ENCODE measurements at places on chromosomes 2 and 18.

- DNase-seq, result no peak
These were observed 15.1 kb downstream of the MYCN start for GRCh38 chr2:15955232-15955988.

DNA sequence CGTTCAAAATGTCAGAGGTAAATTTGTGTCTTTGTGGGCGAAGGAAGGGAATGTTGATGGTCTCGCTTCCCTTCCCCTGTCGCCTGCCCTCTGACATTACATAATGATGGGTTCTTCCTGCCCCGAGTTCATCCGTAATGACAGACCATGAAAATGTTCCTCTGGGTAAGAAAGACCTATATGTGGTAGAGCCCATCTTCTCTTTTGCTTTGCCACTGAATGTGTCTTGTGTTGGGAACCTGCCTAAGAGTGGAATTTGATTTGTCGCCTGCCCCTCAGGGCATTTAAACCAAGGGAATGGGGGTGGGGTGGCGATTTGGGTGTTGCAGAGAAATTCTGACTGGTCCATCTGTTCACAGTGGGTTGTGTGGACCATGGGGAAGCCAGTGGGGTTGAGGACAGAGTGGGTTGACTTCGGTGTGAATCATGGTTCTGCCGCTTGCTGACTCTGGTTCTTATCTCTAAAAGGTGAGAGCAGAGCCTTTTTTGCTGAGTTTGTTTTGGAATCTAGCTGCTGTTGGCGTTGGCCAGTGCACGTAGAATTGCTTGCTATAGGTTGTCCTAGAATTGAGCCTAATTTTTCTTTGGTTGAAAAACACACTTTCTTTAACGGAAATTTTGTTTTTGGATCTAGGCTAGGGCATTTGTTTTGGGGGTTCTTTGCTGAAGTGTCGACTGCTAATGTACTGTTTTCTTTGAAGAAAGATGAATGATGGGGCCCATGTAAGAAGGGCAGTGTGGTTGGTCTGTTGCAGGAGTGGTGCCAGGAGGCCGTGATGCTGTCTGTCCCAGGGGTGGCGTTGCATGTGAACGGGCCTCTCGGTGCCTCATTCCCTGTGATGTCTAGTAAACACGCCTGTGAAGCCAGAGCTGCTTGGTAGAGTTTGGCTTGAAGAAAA lies 1.3 kb downstream of the INPP4A start:
- no peak for DNase-seq

DNA sequence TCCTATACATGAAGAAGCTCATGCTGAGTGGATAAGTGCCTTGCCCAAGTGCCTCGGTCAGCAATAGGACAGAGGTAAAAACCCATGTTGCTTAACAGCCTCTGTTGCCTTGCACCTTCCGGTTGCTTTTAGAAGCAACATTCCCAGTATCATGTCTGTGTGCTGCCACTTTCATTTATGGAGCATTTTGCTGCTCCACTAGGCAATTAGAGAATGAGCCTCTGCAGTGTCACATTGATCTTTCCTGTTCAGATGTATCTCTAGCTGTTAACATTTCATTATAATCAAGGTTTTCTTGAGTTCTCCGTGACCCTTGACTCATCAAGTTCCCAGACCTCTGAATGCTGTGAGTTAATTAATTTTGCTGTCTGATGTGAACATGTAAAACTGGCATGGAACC lies 134.5 kb upstream of the EPB41L3 start:
- no peak for DNase-seq

DNA sequence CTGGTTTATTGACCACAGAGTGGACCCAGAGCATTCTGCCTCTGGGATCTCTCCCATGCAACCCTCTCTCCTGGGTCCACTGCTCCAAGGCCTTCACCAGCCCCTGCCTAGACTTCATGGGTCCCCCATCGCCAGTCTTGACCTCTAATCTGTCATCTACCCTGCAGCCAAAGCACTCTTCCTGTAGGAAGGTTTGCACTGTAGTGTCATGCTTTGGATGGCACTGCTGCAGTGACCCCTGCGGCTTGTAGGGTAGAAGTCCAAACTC lies 41.7 kb downstream of the MYO7B start:
- no peak for DNase-seq

GRCh38 chr2:11993749-11994148 lies 247.3 kb downstream of the LPIN1 start:
- no peak for DNase-seq

DNA sequence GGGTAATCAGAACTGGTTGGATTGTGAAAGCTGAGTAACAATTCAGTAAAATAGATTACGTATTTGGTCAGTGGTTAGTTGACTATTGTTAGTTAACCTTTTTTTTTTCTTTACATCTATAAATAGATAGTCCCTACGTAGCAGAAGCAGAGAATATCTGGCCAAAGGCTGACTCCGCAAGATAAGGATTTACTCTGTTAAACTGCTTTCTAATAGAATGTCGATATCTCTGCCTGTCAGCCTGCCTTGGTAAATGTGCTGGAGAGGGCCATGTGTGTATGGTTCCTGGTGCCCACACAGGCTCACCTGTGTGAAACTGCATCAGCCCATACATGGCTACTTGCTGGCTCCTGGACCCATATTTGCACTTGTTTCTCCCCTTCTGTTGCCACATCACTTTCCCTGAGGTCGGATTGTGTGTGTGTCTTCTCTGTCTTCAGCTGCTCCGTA lies 94.4 kb downstream of the CRIM1 start:
- DNase-seq, result no peak

- DNase-seq, result no peak
These were observed 30.8 kb downstream of the CREG2 start for GRCh38 chr2:101356521-101356920.

- DNase-seq, result no peak
These were observed 211.6 kb downstream of the TCF4 start for GRCh38 chr18:55376387-55376786.

DNA sequence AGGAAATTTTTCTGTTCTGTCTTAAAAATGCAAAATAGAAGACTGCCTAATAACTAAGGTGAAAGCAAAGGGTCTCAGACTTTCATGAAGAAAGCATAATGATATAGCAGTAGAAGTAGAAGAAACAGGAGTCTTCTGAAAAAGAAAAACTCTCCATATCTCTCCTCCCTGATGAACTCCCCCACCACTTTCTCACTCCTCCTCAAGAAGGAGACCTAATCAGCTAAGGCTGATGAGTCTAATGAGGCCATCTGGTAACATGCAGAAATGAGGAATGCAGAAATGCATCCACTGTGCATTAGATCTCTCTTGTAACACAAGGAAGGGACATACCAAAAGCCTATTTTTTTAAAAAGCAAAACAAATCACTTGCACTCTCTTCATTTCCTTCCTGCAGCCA lies 273.7 kb upstream of the UBE2E3 start:
- DNase-seq, result no peak

DNA sequence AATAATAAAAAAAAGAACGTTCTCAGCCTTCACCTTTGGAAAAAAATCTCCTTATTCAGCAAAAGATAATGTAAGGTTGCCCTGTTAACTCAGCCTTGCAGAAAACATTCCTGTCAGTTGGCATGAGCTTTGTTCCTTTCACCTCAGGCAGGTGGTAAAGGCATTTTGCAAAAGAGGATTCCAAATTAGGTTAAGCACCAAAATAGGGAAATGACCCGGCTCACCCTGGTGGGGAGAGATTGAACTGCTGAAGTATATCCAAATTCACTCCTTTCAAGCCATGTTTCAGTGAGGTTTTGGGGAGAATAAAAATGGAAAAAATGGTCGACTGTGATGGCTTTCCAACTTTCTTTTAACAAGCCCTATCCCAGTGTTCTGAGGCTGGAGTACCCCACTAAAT lies 1988.8 kb upstream of the PIK3C3 start:
- DNase-seq, result no peak

DNA sequence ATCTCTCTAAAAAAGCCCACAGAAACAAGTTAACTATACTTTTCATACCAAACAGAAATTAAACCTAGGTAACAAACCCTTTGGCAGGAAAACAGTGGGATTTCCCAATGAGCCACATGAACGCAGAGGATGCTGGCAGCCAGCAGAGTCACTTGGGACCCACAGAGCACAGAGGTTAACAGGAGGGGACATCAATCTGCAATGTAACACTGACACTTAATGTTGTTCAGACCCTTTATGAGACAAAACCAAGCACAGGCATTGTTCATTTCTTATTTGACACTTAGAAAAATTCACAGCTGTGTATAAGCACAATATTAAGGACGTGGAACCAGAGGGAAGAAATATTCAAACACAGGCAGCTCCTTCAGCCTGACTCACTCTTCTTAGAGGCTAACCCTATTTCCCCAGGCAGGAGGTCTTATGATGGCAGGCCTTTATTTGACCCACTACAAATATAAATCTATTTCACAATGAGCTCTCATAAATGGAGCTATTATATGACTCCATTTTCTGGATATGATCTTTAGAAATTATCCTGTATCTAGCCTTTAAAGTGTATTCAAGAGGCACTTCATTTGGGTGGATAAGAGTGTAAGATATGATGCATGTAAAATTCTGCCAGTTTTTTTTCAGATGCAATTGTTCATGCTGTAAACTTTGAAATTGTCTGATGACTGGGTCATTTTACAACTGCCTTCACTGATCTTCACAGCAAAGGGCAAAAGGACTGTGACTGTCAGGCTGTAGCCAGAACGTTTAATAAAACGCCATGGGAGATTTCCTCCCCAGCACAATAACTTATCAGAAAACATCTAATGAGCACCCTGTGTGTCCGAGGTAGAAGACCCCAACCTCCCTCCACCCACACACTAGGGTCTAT lies 132.8 kb upstream of the SATB2 start:
- DNase-seq, result no peak

DNA sequence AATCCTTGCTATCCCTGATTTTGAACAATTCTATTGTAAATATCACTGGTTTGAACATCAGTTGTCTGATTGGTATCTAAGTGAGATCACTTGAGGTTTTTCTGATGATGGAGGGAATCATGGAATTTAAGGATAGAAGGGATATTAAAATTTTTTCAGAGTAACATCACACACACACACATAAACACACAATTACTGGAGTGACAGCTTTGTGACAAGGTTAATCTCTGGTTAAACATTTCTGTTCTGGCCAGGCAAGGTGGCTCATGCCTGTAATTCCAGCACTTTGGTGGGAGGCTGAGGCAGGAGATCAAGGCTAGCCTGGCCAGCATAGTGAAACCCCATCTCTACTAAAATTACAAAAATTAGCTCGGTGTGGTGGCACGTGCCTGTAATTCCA lies 85.3 kb downstream of the SOCS6 start:
- no peak for DNase-seq

- DNase-seq, result no peak
These were observed 243.3 kb upstream of the NCKAP5 start for GRCh38 chr2:133811409-133812125.

GRCh38 chr2:160538559-160539355 lies 45.1 kb upstream of the RBMS1 start:
- DNase-seq, result no peak

GRCh38 chr2:191715471-191715870 lies 37.5 kb downstream of the NABP1 start:
- no peak for DNase-seq

DNA sequence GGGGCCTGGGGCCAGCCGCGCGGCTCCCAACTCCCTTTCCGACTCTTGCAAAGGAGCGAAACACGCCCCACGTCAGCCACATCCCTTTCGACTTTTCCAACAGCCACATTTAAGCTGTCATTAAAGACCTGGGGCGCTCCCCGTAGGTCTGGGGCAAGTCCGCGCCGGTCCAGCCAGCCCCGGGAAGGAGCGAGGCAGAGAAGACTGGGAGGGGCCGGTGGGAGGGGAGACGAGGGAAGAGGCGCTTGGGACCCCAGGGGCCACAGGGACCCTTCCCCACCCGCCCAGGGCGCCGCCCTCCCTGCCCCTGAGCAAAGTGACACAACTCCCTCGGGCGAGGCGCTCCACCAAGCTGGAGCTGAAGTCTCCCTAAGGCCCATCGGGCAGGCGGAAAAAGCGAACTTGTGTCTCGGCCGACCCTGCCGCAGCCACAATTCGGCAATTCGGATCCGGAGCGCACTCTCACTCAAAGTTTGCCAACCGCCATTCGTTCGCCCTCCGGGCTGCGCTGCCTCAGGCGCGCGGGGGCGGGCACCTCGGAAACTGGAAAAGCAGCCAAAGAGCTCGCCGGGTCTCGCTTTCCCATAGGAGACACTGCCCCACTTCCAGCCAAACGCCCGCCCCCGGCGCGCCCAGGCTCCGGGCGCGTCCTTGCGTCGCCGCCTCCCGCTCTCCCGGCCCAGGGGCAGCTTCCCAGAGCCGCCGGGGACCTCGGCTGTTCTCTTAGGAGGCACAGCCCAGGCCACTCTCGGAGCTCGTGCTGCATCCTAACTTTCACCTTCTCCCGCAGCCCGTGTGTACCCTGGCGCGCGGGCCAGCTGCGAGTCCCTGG lies 1.1 kb upstream of the KCTD1 start:
- peak; percentile 68 for DNase-seq

- no peak for DNase-seq
These were observed 82.8 kb downstream of the NRP2 start for GRCh38 chr2:205765151-205765550.

DNA sequence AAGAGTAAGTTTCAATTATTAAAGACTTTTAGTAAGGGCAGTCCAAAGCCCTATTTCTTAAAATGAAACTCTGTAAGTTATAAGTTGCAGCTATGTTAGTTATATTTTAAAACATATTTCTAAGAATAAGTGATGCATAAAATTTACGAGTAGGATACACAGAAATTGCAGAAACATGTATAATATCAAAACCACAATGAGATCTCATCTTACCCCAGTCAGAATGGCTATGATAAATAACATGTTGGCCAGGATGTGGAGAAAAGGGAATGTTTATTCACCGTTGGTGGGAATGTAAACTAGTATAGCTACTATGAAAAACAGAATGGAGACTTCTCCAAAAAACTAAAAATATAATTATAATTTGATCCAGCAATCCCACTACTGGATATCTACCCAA lies 201.2 kb downstream of the CBLN2 start:
- no peak for DNase-seq

DNA sequence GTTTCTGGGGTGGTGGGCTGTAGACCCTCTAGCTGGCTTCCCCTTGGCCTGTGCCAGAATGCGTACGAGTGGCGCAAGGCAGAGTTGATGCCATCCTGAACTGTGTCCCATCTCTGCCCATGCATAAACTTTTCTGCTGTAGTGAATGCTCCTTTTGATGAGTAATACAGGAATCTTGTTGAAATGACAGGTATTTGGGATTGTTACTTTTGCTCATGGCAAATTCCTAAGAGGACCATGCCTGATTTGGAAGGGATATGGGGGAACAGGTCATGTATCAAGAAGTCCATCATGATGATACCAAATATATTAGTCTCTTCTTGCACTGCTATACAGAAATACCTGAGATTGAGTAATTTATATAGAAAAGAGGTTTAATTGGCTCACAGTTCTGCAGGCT lies 648.0 kb downstream of the SLC4A3 start:
- no peak for DNase-seq

- no peak for DNase-seq
These were observed 3.3 kb downstream of the NCK2 start for GRCh38 chr2:105747991-105748390.

DNA sequence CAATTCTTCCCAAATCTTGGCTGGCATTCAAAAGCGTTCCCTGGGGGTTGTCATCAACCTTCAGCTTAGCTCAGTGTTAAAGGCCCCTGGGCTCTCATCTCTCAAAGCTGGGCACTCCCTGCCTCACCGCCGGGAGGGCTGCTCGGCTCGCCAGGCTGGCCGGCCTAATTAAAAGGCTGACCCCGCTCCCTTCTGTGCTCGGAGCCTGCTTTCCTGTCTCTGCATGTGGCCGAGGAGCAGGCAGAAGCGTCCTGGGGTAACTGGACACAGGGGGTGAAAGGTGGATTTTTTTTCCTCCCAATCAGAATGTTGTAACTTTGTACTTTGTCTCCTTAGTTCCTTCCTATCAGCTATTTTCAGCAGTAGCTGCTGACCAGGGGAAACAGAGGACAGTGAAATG lies 231.1 kb downstream of the GBX2 start:
- no peak for DNase-seq

- DNase-seq, result no peak
These were observed 216.9 kb downstream of the HAUS1 start for GRCh38 chr18:46320928-46321711.

Measured in pancreas (tissue), 10 donors.